Right cardiac atrium (tissue), 5 donors: ENCODE measurements at places on chromosomes 2 and 18.
A peak's percentile ranks its signal among the peaks of the same experiment; 100 is the strongest.

DNA sequence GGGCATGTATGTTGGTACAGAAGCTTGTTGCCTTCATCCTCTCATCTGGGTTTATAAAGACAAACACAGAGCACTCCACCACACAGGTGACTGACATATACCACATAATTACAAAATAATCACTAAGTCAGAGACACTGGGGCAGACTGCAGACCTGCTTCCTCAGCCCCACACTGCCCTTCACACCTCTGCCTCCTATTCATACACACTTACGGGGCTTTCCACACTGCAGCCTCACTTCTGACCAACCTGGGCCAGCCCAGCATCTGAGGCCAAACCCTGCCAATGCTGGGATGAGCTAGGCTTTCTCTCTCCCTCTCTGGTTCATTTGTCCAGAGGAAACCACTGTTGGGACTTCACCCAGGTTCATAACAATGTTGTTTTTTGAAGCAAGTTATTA, 4.5 kb downstream of the EMX1 start:
- DNase-seq: no peak

GRCh38 chr2:1477196-1478040, 64.2 kb downstream of the TPO start:
- no peak for DNase-seq

- no peak for DNase-seq
Observed at GRCh38 chr2:7598402-7598801, 681.2 kb downstream of the RNF144A start.

GRCh38 chr2:236975766-236976165, 109.9 kb upstream of the COPS8 start:
- no peak for DNase-seq

GRCh38 chr2:166609183-166609959, 115.3 kb upstream of the SCN7A start:
- DNase-seq: no peak

DNA sequence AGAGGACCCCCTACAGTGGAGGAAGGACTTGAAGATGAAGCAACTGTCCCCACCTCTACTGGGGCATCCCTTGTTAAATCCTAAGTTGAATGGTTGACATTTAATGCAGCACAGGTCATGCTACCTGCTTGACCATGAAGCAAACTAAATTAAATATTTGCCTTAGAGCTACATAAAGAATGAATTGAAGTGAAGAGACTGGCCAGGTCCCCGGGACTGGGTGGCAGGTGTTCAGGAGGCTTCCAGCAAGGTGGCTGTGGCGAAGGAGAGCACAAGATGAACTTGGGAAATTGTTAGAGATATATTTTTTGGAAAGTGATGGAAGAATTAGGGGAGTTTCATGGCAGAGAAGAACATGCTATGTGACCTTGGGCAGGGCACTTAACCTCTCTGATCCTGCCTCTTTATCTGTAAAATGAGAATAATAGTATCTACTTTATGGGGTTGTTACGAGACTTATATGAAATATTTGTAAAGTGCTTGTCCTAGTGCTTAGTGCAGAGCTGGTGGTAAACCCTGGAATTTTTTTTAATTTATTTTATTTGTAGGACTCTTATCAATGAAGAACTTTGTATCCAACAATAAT, 37.3 kb downstream of the EFR3B start:
- no peak for DNase-seq

GRCh38 chr18:72935744-72936143, 68.0 kb upstream of the NETO1 start:
- no peak for DNase-seq

- DNase-seq: no peak
Observed at GRCh38 chr2:39153312-39153711, 32.5 kb upstream of the SOS1 start.

GRCh38 chr18:79887181-79888000, 64.1 kb downstream of the SLC66A2 start:
- peak; percentile 53 for DNase-seq

DNA sequence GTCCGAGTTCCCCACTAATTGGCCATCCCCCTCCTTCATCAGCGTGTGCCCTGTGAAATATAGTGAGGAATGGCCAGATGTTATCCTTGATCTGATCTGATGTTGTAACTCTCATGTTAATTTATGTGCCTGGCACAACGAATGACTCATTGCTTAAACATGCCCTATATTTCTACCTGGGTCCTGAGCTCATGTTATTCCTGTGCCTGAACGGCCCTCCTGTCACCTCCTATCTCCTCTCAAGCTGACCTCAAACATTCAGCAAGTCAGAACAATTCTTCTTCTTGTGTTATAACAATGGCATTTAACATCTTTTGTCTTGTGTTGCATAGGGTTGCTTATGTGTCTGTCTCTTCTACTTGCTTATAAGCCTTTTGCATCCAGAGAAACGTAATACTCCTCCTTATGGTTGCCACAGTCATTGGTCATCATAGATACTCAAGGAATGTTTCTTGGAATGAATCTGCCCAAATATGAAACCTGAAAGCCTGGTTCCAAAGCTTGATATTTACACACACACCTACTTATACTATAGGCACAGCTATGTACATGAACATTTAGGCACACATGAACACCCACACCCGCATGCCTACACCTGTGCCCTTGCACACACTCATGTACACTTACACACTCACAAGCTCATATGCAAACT, 80.2 kb upstream of the PHLPP1 start:
- DNase-seq: no peak

DNA sequence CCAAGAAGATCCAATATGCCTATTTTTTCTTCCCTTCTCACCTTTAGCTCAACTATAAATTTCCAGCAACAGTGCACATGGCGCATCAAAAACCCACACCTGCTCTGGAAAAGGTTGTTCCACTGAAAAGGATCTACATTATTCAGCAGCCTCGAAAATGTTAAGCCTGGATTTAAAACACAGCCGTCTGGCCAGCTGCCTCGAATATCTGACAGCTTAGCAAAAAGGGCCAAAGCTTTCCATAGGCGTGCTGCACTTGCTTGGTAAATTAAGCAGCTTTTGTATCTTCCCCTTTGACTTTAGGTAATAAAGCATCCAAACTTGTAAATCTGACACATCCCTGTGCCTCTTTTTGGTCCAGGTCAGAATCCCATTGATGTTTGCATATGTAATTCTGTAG, 20.5 kb downstream of the DAPL1 start:
- DNase-seq: no peak

- DNase-seq: no peak
Observed at GRCh38 chr18:22983175-22983574, 50.0 kb downstream of the RBBP8 start.

GRCh38 chr2:114543236-114543766, 100.9 kb downstream of the DPP10 start:
- DNase-seq: peak; percentile 61

DNA sequence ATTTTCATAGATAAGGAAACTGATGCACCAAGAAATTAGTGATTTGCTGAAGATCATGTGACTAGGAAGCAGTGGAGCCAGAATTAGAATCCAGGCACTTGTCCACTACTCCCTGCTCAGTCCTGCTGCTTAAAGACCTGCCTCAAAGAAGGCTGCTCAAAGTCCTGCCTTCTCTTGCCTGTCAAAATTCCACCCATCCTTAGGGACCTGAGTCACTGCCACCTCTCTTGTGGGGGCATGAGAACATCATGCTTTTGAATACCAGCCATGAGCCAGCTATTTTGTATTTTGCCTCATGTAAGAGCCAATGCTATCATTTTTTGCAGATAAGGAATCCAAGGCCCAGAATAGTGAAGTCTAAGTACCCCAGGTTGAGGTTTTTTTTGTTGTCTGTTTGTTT, 47.1 kb downstream of the DDX1 start:
- no peak for DNase-seq

GRCh38 chr2:181241797-181242196, 215.4 kb upstream of the ITGA4 start:
- DNase-seq: no peak

- no peak for DNase-seq
Observed at GRCh38 chr2:20455076-20455587, 8.3 kb downstream of the RHOB start.

DNA sequence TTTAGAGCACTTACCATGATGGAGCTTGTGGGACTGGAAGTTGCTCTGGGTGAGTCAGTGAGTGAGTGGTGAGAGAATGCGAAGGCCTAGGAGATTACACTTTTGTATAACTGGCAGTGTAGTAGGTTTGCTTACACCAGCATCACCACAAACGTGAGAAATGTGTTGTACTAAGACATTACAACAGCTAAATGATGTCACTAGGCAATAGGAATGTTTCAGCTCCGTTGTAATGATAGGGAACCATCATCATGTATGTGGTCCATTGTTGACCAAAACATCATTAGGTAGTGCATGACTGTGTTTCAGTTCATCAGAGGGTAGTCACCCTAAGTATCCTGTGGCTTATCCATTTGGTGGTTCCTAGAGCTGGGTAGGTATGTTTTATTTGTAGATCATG, 11.9 kb downstream of the ZNF407 start:
- DNase-seq: no peak

- DNase-seq: no peak
Observed at GRCh38 chr2:191263050-191263449, 17.8 kb downstream of the MYO1B start.

DNA sequence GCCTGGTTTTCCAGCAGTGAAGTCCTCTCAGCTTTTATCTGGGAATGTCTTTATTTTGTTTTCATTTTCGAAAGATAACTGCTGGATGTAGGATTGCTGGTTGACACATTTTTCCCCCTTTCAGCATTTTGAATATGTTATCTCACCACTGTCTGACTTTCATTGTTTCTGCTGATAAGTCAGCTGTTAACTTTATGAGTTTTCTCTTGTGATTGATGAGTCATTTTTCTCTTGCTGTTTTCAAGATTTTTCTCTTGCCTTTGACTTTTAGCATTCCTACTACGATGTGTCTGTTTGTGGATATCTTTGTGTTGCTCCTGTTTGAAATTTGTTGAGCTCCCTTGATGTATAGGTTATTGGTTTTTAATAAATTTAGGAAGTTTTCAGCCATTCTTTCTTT, 85.5 kb downstream of the AGPS start:
- DNase-seq: no peak

- DNase-seq: no peak
Observed at GRCh38 chr2:238022594-238023157, 38.1 kb upstream of the SCLY start.

DNA sequence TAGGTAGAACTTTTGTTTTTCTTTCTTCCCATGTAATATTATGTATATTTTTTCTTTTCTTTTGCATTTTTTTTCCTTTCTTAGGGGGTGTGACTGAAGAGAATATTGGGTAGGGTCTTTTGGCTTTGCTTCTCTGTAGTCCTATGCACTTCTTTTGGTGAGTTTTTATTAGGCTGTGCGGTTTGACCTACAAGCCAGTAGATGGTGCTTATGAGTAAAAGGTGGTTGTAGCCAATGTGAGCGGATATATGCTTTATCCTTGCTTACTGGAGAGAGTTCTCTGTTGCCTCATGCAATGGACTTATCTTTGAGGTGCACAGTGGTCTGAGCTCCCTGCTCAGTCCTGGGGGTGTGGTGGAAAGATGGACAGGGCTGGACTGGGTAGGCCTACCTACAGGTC, 52.7 kb downstream of the DSEL start:
- DNase-seq: no peak

- no peak for DNase-seq
Observed at GRCh38 chr2:176554101-176555048, 285.1 kb downstream of the MTX2 start.

- no peak for DNase-seq
Observed at GRCh38 chr2:236160366-236161081, 7.7 kb downstream of the GBX2 start.

DNA sequence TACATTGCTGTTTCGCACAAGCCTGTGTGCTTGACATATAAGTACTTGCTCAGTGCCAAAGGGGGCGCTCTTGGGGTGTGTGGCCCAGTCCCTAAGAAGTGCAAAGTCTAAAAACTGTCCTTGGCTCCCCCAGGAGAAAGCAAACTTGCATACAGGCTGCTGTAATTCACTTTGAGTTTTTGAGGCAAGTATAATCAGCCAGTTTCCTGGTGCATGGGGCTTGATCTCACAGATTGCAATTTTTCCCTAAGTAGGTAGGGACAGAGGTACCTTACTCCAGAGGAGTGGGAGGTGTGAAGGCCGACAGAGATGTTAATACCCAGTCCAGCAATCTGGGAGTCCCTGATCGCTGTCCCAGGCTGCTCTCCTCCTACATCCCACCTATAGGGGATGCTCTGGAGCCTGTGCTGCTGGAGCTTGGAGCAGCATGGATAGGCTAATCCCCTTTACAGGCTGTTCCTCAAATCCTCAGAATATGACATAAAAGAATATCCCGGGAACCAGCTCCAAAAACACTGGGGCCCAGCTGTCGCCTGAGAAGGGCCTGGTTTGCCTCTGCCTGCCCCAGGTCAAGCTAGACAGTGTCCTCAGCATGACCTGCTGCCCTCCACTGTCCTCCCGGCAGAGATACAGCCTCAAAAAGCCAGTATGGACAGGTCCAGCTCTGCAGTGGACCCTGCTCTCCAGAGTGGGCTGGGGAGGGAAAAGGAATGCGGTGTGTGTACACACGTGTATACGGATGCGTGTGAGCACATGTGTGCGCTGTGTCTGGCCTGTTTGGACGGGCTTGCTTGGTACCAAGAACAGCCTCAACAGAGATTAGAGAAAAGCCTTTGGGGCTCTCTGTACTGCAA, 136.5 kb upstream of the HAAO start:
- DNase-seq: peak; percentile 63

DNA sequence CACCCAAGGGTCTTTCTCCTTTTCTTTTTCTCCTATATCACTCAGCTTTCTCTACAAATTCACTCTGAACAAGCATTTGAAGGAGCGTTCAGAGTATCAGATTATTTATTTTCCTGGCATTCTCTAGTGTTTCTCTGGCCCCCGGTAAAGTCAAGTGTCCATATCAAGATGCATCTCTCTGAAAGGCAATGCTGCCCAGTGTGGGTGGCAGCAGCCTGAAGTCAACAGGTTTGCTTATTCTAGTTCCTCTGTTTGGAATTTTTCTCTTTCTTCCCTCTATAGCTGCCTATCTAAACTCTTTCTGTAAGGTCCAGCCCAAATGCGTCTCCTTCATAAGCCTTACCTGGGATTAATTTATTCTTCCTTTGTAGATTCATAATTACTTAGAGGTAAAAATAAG, 526.2 kb upstream of the TNP1 start:
- no peak for DNase-seq

- DNase-seq: peak; percentile 21
Observed at GRCh38 chr2:197786010-197786877, 1.1 kb upstream of the BOLL start.

GRCh38 chr18:13390196-13390595, 171.6 kb downstream of the LDLRAD4 start:
- DNase-seq: peak; percentile 67

- DNase-seq: no peak
Observed at GRCh38 chr2:22487036-22487435, 897.9 kb upstream of the KLHL29 start.

GRCh38 chr2:31221544-31221943, 4.2 kb upstream of the CAPN14 start:
- DNase-seq: no peak

DNA sequence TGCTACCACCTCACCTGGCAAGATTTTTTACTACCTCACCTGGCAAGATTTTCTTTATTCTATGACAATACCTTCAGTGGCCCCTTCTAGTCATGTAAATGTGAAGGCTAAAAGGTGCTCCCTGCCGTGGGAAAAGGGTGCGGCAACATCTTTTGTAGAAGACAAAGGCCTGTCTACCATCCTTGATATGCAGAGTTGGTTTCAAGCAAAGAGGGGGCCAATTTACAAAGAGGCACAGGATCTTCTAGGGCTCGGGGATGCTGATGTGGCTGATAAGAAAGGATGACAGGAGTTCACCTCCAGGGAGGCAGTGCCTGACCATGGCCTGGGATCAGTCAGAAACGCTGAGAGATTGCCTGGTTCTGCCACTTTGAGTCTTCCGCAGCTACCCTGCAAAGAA, 165.4 kb upstream of the SLC1A4 start:
- DNase-seq: no peak
